Stimulated activated CD8-positive, alpha-beta memory T cell treated with anti-CD3 and anti-CD28 coated beads, Interleukin-15, amount 100 ng/mL, for 4 hours (primary cell): ENCODE measurements at places on chromosomes 5 and 9.

- no peak for DNase-seq
These were observed 99.1 kb downstream of the RXRA start for GRCh38 chr9:134425401-134425800.

- no peak for DNase-seq
These were observed 1197.5 kb upstream of the C9orf72 start for GRCh38 chr9:28770827-28771226.

DNA sequence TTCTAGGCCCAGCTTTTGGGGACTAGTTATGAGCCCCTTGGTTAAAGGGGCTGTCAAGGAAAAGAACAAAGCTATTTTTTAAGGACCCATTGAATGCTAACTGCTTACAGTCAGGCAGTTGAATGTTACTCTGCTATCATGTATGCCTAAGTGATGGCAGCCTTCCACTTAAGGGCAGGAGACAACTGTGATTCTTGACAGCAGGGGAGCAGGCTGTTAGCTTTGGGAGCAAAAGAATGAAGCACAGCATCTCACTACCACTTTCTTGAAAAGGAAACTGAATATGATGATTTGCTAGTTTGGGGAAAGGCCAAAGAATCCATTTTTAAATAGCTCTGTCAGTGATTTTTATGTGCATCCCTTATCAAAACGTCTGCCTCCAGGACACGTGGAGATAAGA is 221.6 kb downstream of the SH3GL2 start:
- DNase-seq: no peak

- no peak for DNase-seq
These were observed 784.6 kb upstream of the NUDT12 start for GRCh38 chr5:104347119-104347708.
